Activated CD4-positive, alpha-beta T cell treated with anti-CD3 and anti-CD28 coated beads, Interleukin-2, Interleukin-4, amounts not matched to agents 100 ng/mL and 50 ng/mL, durations not matched to agents 16 hours and 8 hours (primary cell): ENCODE measurements at places on chromosomes 6 and 20.

DNA sequence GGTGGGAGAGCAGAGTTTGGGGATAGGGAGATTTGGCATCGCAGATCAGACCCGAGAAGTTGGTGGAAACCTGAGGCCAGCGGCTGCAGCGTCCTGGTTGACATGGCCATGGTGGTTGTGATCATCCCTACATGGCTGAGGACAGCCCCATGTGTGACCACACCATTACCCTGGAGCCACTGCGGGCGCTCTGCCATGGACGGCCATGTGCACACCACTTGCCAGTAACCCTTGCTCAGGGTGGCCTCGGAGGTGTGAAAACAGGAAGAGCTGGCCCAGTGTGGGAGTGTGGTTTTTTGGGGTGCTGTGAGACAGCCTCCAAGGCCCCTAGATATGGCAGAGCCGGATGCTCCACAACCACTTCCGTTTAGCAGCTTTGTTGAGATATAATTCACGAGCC is 64.4 kb downstream of the TMEM242 start:
- DNase-seq = peak; percentile 15

DNA sequence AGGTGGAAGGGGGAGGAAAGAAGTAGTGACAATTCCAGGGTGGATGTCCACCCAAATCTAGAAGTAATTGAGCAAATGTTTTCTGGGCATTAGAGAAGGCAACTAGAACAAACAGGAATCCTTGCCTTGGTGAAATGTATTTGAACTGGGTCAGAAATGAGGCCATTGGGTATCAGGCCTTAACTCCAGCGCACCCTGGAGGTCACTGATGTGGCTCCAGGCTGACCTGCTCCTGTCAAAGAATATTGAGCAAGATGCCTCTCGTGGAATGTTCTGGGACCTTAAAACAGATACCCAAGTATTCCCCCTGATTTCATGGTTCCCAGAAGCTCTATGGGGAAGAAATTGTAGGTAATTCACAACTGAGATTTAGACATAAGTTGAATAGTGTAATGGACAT is 6.9 kb downstream of the HLA-DPB1 start:
- DNase-seq = peak; percentile 18

GRCh38 chr6:150886155-150886554 is 20.7 kb downstream of the MTHFD1L start:
- no peak for DNase-seq

DNA sequence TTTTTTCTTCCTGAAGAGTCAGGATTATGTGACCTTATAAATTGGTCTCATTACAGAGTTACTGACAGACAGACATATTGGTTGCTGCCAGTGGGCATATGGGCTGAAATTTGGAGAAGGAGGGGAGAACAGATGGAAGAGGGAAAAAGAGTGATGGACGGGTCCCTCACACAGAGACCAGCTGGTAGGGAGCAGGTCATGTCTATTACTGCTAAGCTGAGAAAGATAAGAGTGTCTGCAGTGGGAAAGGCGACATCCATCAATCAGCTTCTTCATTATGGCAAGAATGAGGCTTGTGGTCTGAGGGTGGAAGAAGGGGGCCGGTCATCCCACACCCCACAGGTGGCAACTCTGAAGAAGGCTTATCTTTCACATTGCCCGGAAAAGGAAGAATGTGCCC is 353.8 kb upstream of the RSPO3 start:
- no peak for DNase-seq

- no peak for DNase-seq
Measured at GRCh38 chr6:15110726-15111354, 135.0 kb upstream of the JARID2 start.

GRCh38 chr6:137864812-137865508 is 2.1 kb upstream of the TNFAIP3 start:
- no peak for DNase-seq

DNA sequence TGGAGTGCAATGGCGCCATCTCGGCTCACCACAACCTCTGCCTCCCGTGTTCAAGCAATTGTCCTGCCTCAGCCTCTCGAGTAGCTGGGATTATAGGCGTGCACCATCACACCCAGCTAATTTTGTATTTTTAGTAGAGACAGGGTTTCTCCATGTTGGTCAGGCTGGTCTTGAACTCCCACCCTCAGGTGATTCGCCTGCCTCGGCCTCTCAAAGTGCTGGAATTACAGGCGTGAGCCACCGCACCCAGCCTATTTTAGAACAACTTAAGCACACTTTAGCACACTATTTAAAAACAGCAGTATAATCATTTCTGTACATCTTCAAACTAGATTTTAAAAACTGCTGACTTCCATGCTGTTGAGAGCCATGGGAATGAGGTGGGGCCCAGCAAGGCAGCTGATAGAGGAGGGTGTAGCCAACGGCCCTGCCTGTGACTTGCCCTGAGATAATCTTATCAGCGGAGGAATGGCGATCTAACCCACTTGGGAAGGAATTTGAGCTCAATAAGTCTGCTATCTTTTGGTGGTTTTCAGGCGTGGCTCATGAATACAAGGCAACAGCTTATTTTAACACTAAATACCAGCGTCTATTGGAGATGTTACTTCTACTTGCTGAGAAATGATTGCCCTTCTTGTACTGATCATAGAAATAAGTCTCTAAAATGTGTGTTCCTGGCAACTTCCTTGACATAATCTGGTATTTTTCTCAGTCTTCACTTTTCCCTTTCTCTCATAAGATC is 12.1 kb downstream of the ZDHHC14 start:
- no peak for DNase-seq

GRCh38 chr6:163580311-163581030 is 166.0 kb downstream of the QKI start:
- DNase-seq = no peak

- DNase-seq = no peak
Measured at GRCh38 chr6:52474173-52474572, 54.0 kb downstream of the EFHC1 start.

DNA sequence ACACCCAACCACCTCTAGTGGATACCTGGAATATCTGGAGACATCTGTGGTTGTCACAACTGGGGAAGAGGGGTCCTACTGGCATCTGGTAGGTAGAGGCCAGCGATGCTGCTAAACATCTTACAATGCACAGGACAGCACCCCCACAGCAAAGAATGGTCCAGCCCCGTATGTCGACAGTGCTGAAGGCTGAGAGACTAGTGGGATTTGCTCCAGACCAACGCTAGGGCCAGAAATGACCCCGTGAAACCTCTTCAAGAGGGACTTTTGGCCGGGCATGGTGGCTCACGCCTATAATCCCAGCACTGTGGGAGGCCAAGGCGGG is 7.2 kb downstream of the PREX1 start:
- no peak for DNase-seq

GRCh38 chr6:21390532-21391213 is 202.9 kb upstream of the SOX4 start:
- no peak for DNase-seq

DNA sequence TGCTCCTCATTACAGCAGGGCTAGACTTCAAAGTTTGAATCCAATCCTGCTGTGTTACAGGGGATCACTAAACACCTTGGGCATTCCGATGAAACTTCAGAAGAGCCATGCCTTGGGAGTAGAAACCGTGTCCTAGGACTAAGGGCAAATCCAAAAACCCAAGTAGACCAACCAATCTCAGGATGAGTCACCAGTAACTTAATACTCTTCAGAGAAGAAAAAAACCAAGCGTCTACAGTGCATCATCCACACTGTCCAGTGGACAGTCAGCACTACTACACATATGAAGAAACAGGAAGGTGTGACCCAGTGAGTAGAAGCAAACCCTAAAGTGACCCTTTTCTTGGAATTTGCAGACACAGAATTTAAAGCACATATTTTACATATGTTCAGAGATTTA is 39.5 kb upstream of the VAPB start:
- peak; percentile 8 for DNase-seq

GRCh38 chr6:3610206-3610605 is 141.3 kb downstream of the PXDC1 start:
- DNase-seq = no peak

- DNase-seq = no peak
Measured at GRCh38 chr6:17277256-17277655, 3.9 kb upstream of the RBM24 start.

GRCh38 chr6:53984581-53984980 is 126.7 kb upstream of the MLIP start:
- no peak for DNase-seq

DNA sequence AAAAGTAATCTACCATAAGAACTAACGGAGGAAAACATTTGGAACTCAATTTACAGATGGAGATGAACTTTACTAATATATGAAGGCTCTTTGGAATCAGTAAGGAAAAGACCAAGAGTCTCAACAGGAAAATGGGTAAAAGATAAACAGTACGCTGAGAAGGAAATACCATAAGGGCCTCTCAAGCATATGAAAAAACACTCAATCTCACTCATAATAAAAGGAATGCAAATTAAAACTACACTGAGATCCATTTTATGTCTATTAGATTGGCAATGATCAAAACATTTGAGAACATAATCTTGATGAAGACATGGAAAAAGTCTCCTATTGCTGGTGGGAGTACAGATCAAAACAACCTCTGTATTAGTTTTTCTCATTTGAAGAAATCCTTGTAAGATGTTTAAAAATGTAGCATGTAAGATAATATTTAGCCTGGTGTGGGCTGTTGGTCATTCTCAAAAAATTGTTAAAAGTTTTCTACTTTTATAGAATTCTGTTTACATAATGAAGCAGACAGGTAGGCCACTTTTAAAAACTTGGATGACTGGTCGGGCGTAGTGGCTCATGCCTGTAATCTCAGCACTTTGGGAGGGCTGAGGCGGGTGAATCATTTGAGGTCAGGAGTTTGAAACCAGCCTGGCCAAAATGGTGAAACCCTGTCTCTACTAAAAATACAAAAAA is 14.5 kb downstream of the REV3L start:
- no peak for DNase-seq

DNA sequence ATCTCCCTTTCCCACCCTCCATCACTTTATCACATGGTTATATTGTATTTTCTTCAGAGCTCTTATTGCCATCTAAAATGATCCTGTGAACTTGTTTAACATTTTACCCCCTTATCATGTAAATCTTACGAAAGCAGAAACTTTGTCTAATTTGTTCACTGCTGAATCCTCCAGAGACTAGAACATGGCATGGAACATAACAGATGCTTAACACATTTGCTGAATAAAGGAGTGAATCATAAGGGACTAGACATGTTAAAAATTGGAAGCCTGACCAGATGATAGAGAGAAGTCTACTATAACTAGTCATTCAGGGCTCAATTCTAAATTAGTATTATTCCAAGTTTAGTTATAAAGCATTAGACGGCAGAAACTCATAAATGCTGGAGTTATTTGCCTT is 73.3 kb downstream of the MAN1A1 start:
- no peak for DNase-seq

DNA sequence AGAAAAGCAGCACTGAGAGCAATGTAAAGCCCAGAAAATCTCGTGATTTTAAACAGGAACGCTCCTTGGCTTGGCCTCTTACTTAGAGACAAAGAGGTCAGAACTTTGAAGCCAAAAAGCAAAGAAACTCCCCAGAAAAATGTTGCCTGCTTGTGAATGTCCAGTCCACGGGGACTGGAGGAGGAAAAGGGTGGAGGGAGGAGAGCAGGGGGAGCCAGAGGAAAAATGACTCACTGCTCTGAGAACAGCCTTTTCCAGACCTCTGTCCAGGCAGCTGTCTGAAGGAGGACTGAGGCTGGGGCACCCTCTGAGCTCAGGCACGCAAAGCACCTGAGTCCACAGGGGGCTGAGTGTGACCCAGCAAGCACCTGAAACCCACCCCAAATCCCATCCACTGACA is 64.7 kb downstream of the TRAM2 start:
- no peak for DNase-seq

- DNase-seq = no peak
Measured at GRCh38 chr6:140548366-140548765, 1173.9 kb upstream of the CITED2 start.

GRCh38 chr20:32515631-32516101 is 69.5 kb downstream of the NOL4L start:
- no peak for DNase-seq

DNA sequence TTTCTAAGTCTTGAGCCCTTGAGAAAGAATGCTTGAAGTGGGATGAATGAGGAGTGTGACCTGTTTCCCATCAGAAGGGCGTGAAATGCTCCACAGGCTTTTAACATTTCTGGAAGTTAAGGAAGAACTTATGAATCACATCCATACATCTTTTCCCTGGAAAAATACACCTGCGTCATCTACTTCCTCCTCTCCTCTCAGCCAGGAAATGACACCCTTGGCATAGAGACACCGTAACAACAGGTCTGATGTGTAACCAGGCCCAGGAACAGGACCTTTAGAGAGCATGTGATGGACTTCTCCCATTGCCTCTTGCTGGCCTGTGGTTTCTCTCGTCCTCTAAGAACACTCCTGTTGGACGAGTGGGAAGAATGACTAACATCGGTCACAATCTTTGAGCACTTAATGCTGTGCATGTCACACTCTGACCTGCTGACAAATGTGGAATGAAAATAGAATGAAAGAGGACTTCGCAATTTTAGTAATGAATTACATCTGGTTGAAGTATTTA is 28.5 kb upstream of the CITED2 start:
- DNase-seq = no peak

GRCh38 chr6:113142671-113143174 is 714.4 kb upstream of the MARCKS start:
- DNase-seq = no peak

DNA sequence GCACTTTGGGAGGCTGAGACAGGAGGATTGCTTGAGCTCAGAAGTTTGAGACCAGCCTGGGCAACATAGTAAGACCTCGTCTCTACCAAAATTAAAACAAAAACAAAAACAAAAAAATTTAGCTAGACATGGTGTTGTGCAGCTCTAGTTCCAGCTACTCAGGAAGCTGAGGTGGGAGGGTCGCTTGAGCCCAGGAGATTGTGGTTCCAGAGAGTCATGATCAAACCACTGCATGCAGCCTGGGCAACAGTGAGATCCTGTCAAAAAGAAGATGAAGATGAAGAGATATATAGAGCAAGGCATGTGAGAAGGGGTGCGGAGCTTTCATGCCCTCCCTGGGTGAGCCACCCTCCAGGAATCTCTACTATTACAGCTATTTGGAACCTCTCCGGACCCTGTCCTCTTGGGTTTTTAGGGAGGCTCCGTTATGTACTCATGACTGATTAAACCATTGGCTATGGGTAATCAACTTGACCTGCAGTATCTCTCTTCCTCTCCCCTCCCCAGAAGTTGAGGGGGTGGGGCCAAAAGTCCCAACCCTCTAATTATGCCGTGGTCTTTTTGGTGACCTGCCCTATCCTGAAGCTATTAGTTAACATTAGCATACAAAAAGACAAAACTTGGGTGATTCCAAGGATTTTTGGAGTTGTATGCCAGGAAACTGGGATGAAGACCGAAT is 9.0 kb downstream of the POLH start:
- no peak for DNase-seq

DNA sequence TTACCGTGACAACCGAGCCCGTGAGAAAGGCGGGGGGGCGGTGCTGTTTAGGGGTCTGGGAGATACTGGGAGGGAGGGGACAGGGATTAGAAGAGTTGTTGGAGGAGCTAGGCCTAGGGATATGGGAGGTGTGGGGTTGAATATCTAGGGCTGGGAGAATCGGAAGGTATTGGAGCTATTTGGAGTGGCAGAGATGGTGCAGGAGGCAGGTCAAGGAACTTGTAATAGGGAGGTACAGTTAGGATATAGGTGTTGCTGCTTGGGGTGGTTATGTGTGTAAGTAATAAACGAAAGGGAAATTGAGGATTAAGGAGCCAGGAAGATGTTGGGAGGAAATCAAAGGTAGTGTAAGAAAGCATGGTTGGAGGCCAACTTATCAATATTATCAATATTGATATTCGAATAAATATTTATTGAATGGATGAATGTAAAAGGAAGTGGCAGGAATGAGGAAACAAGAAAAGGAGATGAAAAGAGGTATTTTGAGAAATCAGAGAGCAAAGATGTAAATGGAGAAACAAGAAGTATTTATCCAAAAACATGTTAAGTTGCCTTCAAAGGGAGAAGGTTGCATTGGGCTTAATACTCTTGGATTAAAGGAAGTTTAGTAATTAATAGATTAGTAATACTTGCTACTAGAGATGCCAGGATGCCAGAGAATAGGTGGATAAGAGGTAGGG is 602 bp downstream of the PPP1R11 start:
- no peak for DNase-seq
